ENCODE measurements at places on chromosomes 12 and 14. TPM values are rescaled to one million over a fixed set of nuclear protein-coding genes. Genes with fewer than 3 reads are reported as not detected.
A peak's percentile ranks its signal among the peaks of the same experiment; 100 is the strongest.

GRCh38 chr12:104520242-104520900, 63.6 kb downstream of the CHST11 start:
- DNase-seq, result no peak

DNA sequence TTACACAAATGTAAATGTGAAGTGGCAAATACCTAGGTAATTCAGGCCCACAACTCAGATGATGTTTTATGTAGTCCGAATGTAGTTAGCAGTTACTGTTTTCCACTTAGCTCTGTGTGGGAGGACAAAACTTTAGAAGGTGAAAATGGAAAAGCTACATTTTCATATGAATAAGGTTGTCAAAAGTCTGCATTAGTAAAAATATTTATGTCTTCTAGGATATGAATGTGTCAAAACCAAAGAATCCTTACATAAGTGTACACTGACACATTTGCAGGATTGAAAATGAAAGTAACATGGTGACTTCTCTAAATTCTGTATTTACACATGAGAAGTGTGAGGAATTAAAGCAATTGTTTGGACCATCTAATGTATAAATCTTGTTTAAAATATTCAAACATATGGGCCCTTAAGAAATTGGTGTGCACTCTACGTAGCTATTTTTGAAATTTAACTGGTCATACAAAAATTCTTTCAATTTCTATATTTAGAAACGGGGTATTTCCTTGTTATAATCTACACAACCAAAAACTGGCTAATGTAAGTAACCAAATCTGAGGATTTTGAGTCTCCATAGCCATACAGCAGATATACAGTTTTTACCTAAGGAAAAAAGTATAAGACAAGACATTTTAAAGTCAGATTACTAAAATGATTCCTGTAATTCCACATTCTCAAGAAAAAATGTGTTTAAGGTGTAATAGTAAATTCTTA, 5.4 kb downstream of the CDKN1B start:
- DNase-seq, result no peak

DNA sequence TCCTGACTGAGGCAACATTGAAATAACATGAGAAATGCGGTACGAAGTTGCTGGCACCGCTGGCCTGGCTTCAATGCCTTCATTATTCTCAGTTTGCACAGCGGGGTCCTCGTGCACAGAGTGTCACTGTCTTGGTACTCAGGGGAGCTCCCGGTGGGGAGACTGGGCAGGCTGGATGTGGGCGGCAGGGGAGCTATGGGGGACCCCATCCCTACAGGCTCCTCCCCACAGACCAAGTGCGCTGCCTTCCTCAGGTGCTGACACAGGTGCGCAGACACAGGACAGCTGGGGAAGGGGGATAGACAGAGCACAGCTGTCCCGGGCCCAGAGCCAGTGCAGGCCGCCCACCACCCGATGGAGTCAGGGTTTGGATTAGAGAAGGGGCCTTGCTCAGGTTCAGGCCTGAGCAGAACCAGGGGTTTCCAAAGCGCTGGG, 270.1 kb downstream of the ADGRD1 start:
- DNase-seq, result no peak

DNA sequence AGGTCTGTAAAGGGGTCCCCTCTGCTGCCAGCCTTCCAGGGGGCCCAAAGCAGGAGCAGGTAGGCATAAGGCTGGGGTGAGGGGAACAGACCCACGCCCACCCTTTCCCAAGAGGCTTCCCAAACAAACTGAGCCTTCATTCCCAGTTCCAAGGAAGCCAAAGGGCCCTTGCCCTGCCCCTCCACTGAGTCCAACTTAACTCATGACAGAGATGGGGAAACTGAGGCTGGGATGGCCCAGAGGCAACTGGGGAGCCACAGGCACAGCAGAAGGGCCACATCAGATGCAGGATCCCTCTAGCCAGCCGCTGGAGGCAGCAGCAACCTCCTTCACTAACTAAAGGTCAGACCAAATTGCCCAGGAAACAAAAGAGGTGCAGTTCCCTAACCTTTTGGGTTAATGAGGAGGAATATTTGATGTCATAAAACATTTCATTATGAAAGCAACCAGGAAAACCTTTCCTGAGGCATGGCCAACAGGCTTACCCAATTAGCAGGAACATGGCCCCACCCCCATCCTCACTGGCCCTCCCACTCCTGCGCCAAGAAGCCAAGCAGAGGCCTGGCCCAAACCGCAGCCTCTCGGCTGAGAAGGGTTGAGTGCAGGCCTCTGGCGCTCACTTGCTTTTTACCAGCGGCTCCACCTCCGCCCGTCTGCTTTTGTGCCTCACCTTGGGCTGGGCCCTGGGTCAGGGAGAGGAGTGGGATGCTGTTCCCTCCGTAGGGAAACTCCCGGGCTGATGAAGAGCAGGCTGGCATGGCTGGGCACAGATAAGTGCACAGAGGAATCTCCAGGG, 293.5 kb upstream of the RTL1 start:
- no peak for DNase-seq

- no peak for DNase-seq
These were observed 34.5 kb downstream of the TDP1 start for GRCh38 chr14:89990218-89990617.

- no peak for DNase-seq
These were observed 73.8 kb upstream of the SRSF5 start for GRCh38 chr14:69693145-69693544.

GRCh38 chr14:56794557-56795283, 15.6 kb downstream of the OTX2 start:
- DNase-seq, result no peak

DNA sequence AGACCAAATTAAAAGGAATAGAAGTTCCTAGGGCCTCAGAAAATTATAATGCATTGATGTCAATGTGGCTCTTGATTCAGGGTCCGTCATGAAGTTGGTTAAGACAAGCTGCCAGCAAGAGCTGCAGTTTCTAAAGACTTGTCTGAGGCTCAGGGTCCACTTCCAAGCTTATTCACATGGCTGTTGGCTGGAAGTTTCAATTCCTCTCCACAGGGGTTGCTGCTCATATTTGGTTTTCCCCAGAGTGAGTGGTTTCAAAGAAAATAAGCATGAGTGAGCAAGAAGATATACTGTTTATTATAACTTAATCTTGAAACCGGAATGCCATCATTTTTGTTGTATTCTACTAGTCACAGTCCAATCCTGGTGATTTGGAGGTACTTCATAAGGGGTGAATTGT, 1247.4 kb downstream of the LRFN5 start:
- DNase-seq, result no peak

DNA sequence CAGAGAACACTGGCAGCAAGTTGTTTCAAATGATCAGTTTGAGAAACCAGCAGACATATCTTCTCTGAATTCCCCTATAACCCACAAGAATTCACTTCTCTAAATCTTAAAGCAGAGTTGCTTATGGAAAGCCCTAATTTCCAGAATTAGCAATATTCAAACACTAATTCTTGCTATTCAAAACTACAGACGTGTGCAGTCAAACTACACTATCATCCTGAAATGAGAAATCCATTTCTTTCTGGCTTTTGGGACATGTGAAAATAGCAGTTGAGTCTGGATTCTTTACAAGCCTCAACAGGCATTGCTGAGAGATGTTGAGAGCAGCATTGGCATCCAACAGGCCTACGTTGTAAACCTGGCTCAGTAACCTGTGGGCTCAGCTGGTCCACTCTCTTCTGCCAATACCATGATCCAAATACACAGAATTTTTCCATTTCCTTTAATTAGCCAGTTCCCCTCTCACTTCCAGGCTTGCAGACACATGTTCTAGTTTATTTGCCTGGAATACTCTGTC, 74.6 kb upstream of the TMTC1 start:
- DNase-seq, result no peak

GRCh38 chr12:124566997-124567672, at the start of gene NCOR2:
TSS of gene NCOR2 (minus strand) at chr12:124567612. CDS start at chr12:124495251, 72,361 bp downstream.
- DNase-seq, result peak; percentile 40

GRCh38 chr12:106647793-106648514, 65.2 kb downstream of the RFX4 start:
- DNase-seq, result no peak

DNA sequence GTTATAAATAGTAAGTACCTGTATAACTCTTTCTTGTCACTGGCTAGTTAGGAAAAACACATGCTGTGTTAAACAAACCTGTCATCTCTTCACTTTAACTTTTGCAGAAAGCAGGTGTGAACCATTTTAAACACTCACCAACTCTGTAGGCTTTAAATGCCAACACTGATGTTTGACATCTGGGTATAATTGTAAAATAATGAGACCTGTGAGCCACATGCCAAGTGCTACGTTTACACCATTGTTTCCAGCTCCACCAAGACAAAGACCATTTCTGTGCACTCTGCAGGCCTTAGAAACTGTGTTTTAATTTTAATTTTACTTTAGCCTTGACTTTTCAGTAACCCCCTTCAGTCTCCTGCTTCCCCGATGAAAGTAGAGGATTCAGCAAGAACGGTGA, 11.0 kb downstream of the TPH2 start:
- DNase-seq, result no peak

GRCh38 chr12:38016602-38017001, 300.0 kb upstream of the ALG10B start:
- DNase-seq, result no peak

- DNase-seq, result no peak
These were observed 623.2 kb downstream of the CCER1 start for GRCh38 chr12:90331821-90332220.

- DNase-seq, result no peak
These were observed 71.7 kb downstream of the SETD3 start for GRCh38 chr14:99408971-99409289.

- peak; percentile 43 for DNase-seq
These were observed 12.2 kb downstream of the TEP1 start for GRCh38 chr14:20400965-20401593.

- DNase-seq, result no peak
These were observed 23.7 kb downstream of the HEBP1 start for GRCh38 chr12:12976366-12976765.

DNA sequence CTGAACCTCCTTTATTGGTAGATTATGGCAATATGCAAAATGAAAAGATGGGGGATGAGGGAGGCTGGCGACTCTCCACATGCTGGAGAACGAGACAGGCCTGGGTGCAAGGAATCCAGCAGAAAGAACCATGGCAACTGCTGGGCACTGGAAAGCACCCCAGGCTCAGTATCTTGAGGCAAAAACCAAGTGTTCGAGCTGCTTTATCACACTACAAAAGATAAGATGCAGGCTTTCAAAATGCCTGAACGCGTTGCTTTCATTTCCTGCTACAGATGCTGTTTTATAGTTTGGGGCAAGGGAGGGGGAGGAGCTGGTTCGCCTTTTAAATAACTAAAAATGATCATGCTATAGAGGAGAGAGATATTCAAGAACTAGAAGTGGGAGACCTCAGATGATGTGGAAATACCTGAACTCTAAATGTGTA, 38.9 kb downstream of the NIN start:
- peak; percentile 47 for DNase-seq

- DNase-seq, result peak; percentile 59
These were observed 947 bp downstream of the AEBP2 start for GRCh38 chr12:19440019-19440858.

DNA sequence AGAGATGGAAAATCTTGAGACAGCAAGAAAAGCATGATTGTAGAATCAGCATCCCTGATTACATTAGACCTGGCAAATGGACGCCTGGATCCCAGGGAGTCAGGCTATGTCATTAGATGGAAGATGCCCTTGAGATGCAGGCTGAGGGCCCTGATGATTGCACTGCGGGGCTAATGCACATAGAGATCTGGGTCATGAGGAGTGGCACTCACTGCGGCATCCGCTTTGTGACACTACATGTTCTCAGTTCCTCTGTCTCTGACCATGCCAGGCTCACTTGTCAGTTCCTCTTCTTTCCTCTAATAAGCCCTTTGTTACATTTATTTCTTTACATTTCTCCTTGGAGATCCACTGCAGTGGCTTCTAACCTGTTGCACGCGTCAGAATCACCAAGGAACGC, 70.1 kb upstream of the GPATCH2L start:
- no peak for DNase-seq

The CIROP gene
- total RNA-seq, result not detected

The GNB3 gene
- 0.54 TPM for total RNA-seq

The IFNG-AS1 gene
- total RNA-seq, result 1.2 TPM

The NANOG gene
- not detected for total RNA-seq

The CLEC4A gene
- 1.2 TPM for total RNA-seq

The LRFN5 gene
- total RNA-seq, result not detected

The SERPINA9 gene
- not detected for total RNA-seq

The NXPH4 gene
- total RNA-seq, result 0.25 TPM

The FAM90A1 gene
- 0.21 TPM for total RNA-seq

The GRIN2B gene
- not detected for total RNA-seq
